ENCODE measurements at places on chromosomes 12 and 14.
A peak's percentile ranks its signal among the peaks of the same experiment; 100 is the strongest.

GRCh38 chr12:95700316-95700785, 90.2 kb downstream of the NTN4 start:
- DNase-seq, result no peak

- no peak for DNase-seq
Observed at GRCh38 chr14:65828396-65828795, 415.9 kb downstream of the FUT8 start.

GRCh38 chr14:76457841-76458240, 81.9 kb downstream of the ESRRB start:
- DNase-seq, result no peak

- no peak for DNase-seq
Observed at GRCh38 chr12:49013428-49013827, 5.1 kb downstream of the PRKAG1 start.

DNA sequence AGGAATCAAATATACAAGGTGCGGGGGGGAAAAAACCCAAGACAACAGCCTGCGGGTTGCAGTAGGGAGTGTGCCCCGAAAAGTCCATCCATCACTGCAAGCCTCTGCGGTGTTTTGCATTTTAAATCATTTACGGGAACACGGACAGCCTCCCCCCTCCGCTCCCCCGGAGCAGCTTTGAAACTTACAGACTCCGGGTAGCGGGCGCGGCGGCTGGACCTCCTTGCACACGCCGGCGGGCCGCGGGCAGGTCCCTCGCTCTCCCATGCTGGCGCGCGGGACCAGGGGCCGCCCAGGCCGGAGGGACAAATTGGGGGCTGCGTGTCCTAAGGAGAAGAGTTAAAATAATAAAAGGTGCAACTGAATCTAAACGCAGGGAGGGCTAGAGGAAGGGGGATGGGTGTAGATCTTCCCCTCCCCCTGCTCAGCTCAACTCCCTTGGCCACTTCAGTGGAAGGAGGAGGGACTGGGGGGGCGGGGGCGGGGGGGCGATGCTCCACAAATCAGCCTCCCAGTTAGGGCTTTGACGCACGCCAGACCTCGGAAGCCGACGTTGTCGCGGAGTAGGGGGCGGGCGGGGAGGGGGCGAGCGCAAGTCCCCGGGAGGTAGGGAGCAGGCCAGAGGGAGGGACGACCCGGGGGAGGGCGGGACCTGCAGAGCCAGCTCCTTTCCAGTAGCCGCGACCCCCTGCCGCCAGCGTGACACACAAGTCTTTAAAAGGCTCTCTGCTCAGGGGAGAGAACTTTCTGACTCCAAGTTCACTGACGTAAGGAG, at the start of gene KCNJ8:
Gene KCNJ8 (minus strand): TSS at position 349 of the 775 bp plus-strand sequence. CDS start 1,090 bp downstream, outside the sequence.
- peak; percentile 4 for DNase-seq

GRCh38 chr12:65886996-65887395, 62.7 kb downstream of the HMGA2 start:
- no peak for DNase-seq

DNA sequence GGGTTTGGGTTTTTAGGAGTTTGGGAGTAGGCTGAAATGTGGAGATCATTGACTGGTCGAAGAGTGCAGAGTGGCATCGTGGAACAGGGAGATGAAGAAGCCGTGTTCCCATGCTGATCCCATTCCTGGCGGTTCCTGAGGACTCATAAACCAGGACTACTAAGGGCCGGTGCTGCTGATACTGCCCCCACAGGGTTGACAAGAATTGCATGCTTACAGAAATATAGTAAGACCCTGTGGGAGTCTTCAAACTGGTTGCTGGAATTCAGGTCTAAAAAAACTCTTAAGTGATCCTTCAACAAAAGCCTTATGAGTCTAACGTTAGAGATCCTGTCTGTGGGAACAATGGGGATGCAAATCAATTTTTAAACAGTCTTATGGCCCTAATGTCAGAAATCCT, 64.0 kb upstream of the ARHGAP5 start:
- no peak for DNase-seq

DNA sequence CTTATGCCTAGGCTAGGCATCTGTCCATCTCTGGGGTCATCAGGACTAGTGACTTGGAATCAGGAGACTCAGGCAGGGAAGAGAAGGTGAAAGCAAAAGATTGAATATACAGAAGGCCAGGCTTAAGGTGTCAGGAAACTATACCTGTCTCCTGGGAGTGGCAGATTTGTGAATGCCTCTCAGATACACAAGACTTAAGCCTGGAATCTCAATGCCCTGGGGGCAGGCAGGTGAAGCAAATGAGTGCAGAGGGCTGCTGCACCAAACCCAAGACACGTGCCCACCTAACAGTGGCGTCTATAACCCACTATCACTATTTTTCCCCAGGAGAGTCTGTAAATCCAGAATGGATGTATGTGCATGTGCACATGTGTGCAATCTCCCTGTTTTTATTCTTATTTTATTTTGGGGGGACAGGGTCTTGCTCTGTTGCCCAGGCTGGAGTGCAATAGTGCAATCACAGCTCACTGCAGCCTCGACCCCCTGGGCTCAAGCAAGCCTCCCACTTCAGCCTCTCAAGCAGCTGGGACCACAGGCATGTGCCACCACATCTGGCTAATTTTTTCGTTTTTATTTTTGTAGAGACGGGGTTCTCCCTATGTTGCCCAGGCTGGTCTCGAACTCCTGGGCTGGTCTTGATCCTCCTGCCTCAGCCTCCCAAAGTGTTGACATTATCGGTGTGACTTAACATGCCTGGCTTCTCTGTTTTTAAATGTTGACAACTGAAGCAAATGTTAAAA, 31.9 kb upstream of the FOS start:
- no peak for DNase-seq

DNA sequence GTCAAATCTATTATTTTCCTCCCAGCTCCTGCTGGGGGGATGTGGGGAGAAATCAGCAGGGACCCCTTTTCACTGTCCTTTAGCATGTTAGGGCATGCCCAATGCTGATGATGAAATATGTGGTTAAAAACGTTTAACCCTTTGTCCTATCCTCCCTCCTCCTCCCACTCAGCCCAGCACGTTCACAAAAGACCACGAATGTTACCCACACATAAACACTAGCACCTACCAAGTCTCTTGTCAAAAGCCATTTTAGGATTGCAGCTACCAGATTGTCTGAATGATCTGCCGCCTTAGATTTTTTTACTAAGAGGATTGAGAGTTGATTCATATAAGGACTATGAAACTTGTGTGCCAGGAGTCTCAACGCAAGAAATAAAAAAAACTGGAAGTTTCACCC, 70.4 kb downstream of the TBK1 start:
- DNase-seq, result peak; percentile 7

DNA sequence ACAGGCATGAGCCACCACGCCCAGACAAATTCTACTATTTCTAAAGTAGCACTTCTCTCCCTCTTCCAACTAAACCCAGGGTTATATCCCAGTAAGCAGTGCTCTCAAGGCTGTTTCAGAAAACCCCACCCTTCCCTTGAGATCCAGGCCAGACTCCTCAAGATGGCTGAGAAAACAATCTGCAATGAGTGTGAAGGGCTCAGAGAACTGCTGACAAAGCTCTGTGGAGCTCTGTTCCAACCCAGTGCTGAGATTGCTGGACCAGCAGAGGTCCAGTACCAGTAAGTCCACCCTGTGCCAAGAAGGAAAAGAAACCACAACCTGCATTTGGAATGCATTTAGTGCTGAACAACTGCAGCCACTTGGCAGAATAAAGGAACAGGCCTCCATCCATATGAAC, 3.7 kb upstream of the IFFO1 start:
- peak; percentile 90 for DNase-seq

- DNase-seq, result no peak
Observed at GRCh38 chr12:102595315-102595714, 115.0 kb upstream of the IGF1 start.

- no peak for DNase-seq
Observed at GRCh38 chr14:72888636-72889201, 5.2 kb downstream of the DPF3 start.

DNA sequence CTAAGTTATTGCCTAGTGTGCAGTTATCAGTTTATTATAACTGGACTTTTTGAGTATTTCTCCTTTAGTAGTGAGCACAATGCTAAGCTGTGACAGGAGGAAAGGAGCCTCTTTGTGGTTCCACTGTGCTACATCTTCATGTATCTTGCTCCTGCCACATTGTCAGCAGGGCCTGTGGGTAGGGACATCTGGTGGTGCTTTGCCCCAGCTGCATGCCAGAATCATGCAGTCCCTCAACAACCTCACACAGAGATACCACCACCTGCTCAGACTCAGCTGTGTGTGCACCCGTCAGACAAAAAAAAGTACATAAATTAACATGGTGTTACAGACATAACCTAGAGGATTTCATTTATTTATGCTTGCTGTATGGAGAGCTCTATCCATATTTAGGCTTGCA, 51.1 kb downstream of the MIS18BP1 start:
- no peak for DNase-seq

DNA sequence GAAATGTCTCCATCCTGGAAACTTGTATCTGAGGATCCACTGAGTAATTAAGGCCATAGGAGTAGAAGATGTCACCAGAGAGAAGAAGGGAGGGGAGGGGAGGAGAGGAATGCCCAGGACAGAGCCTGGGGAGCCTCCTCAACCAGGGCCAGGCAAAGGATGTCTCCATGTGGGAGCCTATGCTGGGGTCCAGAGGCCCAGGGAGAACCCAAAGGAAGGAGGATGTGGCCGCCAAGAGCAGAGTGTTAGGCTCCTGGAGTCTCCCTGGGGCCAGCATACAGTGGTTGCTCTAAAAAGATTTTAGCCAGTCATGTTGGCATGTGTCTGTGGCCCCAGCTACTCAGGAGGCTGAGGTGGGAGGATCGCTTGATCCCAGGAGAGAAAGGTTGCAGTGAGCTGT, 92.6 kb downstream of the DICER1 start:
- DNase-seq, result no peak

DNA sequence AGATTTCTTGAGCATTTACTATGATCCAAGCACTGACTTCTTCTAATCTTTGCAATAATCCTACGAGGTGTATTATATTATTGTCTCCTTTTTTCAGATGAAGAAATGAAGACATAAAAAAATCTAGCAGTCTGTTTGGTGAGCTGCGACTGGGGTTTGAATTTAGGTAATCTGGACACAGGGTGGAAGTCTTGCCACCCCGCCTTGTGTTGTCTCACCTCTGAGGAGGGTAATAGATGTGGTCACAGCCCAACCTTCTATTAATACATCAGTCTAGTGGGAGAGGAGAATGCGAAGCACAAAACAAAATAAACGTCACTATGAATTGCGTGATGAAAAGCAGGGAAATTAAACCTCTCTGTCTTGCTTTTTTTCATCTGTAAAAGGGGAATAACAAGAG, 993.9 kb downstream of the VRK1 start:
- no peak for DNase-seq

DNA sequence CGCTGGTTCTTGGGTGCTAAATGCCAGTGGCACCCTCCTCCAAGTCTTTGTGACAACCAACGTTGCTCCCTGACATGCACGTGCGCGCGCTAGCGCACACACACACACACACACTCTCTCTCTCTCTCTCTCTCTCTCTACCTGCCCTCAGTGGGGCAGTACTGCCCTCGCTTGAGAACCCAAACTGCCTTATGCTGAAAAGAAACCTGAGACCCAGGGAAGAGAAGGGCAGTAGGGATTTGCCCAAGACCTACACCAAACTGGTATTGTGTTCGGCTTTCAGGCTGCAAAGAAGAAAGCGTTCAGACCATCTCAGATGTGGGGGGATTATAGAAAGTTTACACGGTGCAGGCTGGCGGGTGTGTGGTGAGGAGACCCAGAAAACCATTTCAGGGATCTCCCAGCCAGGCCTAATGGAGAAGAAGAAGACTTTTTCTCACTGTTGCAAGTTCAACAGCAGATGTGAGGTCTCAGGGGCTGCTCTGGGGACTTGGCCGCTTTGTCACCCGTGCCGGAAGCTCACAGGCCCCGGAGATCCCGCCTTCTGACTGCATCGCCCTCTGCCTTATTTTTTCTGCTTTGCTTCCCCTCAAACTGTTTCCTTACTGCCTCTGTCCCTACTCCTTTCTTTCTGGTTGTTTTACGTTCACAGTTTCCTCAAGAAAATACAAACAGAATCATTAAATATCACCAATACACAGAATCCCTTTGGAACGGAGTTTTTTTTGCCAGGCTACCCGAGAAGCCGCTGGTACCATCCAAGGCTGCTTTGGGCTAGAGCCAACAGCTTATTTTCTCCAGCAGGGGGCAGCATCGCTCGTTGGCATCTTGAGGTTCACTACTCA, 82.4 kb downstream of the PPM1A start:
- peak; percentile 98 for DNase-seq

DNA sequence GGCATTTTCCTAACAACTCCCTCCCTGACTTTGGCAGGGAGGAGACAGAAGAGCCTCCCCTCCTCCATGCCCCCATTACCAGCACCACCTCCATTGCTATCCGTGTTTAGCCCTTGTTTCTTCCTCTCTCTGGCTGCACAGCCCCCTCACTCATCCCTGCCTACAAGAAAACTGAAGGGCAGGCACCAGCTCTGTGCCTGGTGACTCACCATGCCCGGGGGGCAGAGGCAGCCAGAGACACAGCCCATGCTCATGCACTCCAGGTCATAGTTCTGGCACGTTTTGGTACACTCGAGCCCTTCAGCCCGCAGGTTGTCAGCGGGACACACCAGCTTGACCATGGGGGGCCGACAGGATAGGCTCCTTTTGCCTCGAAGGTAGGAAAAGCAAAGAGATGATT, 80.4 kb downstream of the VWF start:
- no peak for DNase-seq

DNA sequence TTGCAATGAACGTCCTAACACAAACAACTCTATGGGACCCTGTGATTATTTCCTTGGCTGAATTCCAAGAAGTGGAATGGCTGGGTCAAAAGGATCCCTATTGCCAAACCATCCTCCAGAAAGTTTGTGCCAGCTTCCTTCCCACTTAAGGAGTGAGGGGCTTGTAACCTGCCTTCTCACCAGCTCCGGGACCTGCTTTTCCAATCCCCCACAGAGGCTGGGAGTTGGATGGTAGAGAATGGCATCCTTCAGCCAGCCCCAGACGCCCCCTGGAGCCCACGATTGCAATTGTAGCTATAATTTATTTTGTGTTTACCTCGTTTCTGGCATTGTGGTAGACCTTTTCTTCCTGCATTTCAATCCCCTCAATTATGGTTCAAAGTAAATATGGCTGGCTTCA, 9.7 kb upstream of the ZDHHC22 start:
- DNase-seq, result peak; percentile 75

DNA sequence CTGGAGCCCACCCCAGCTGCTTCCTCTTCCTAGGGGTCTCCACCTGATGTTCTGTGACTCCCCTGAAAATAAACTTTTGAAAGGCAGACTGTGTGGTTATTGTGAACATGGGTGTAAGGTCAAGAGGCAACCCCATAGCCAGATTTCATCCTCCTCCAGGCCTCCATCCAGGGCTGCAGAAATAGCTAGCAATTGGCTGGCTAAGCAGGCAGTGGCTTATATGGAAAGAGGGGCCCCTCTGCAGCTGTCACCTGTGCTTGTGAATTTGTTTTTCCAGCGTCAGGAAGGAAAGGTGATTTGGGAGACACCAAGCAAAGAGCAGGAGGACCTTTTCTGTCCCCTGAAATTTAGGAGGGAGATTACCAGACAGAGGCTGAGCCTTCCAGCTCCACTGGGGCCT, 55.8 kb downstream of the ZFP36L1 start:
- DNase-seq, result no peak

- DNase-seq, result peak; percentile 40
Observed at GRCh38 chr12:98653866-98654493, 8.9 kb downstream of the APAF1 start.

Data from DMS79 treated with DMSO at 0.1 percent for 48 hours (cell line).